ENCODE measurements at places on chromosomes 4 and X. TPM values are rescaled to one million over a fixed set of nuclear protein-coding genes. Genes with fewer than 3 reads are reported as not detected.

DNA sequence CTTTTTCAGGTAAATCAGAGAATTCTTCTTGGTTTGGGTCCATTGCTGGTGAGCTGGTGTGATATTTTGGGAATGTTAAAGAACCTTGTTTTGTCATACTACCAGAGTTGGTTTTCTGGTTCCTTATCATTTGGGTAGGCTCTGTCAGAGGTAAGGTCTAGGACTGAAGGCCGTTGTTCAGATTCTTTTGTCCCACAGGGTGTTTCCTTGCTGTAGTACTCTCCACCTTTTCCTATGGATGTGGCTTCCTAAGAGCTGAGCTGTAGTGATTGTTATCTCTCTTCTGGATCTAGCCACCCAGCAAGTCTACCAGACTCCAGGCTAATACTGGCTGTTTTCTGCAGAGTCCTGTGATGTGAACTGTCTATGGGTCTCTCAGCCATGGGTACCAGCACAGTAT, 367.5 kb upstream of the GATB start:
- H3K4me3 ChIP-seq = no peak overlapping the region
- H3K27ac ChIP-seq = no peak overlapping the region
- H3K4me1 ChIP-seq = no peaks in the 10 kb centered on the region
- DNase-seq = no peak
- H3K36me3 ChIP-seq = no peaks in the 10 kb centered on the region

GRCh38 chrX:11558972-11559371, 106.7 kb downstream of the ARHGAP6 start:
- no peak overlapping the region for H3K4me3 ChIP-seq
- no peaks in the 10 kb centered on the region for H3K36me3 ChIP-seq
- H3K27ac ChIP-seq = no peak overlapping the region

The SMIM10L2A gene
- 2.1 TPM for total RNA-seq

DNA sequence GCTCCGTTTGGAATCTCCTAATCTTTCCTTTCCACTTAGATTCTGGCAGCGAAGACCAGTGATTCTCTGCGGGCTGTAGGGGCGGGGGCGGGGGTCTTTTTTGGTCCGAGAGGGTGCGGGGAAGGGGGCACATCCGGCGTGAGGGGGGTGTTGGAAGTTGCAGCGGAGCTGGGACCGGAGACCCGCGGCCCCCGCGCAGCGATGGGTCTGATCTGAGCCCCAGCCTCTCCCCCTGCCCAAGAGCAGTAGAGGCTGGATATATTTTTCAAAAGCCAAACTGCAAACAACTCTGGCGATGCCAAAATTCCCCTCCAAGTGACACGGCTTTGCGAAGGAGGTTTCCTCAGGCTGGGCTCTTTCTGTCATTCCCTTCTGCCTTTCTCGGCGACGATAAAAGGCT, 355 bp downstream of the GRID2 start:
- no peaks in the 10 kb centered on the region for H3K36me3 ChIP-seq
- no peaks in the 10 kb centered on the region for H3K4me1 ChIP-seq
- no peak for DNase-seq
- H3K4me3 ChIP-seq = no peak overlapping the region

The TMEM271 gene
- total RNA-seq = not detected
